ENCODE measurements at places on chromosomes 7 and 10.

DNA sequence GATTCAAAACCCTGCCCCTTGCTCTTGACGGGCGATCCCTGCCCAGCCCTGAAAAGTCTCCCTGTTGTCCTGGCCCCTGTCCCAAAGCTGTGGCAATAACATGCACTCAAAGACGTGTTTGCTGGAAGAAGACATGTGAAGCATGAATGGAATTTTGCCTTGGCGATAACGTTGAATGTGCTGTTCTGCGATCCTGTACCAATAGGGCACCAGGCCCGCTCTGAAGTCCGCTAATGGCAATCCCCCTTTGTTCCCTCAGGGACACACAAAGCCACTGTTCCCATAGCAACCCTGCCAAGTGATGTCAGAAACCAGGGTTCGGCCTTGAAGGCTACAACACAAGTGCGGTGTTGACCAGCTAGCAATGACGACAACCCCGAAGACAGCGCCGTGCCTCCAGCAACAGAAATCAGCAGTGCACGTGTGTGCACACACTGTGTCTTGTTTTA lies 284.6 kb downstream of the KLF6 start:
- DNase-seq: peak; percentile 96

- no peak for DNase-seq
Observed at GRCh38 chr10:6365384-6365783, 162.7 kb downstream of the PFKFB3 start.

GRCh38 chr10:44389150-44389549 lies 4.3 kb upstream of the CXCL12 start:
- peak; percentile 77 for DNase-seq

- DNase-seq: no peak
Observed at GRCh38 chr10:105413997-105414396, 772.9 kb downstream of the SORCS3 start.

DNA sequence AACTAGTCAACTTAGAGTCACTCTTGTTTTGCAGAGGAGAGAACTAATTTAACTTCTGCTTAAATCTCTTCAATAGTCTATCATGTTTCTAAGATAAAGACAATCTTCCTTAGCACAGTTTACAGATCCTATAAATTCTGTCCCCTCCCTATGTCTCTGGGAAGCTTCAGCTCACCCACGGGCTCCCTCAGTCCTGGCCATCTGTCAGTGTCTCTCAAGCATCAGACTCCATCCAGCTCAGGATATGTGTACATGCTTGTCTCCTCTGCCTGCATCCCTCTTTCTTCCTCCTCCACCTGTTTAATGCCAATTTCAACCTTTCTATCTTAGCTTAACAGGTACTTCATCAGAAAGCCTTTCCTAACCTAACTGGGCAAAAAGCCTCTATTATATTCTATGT lies 177.1 kb upstream of the PTER start:
- DNase-seq: no peak

DNA sequence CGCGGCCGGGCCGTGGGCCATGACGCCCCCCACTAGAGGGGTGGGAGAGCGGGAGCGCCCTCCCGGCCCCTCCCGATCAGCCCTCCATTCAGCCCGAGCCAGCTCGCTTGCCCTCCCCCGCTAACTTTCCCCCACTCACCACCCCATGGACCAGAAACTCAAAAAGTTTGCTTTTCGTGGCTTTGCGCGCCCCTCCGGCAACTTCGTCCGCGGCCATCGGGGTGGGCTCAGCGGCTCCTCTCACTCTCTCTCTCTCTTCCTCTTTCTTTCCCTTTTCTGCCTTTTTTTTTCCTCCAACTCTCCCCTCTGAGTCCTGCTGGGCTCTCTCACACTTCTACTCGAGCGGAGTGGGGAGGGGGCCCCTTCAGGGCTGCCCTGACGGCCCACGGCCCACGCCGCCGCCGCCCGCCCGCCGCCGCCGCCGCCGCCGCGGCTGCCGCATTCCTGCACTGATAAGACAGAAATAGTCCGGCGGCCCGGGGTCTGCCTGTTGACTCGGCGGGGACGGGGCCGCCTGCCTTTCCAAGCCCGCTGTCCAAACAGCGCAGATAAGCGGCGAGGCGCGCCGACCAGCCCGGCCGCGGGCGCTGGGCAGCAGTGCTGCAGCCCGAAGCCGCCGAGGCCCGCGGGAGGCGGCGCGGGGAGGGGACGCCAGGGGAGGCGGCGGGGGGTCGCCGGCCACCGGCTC lies at the start of gene SMARCD3:
SMARCD3 (minus strand) TSS at position 349 of the 688 bp plus-strand sequence; CDS start at position 217, 132 bp downstream.
- DNase-seq: peak; percentile 86

DNA sequence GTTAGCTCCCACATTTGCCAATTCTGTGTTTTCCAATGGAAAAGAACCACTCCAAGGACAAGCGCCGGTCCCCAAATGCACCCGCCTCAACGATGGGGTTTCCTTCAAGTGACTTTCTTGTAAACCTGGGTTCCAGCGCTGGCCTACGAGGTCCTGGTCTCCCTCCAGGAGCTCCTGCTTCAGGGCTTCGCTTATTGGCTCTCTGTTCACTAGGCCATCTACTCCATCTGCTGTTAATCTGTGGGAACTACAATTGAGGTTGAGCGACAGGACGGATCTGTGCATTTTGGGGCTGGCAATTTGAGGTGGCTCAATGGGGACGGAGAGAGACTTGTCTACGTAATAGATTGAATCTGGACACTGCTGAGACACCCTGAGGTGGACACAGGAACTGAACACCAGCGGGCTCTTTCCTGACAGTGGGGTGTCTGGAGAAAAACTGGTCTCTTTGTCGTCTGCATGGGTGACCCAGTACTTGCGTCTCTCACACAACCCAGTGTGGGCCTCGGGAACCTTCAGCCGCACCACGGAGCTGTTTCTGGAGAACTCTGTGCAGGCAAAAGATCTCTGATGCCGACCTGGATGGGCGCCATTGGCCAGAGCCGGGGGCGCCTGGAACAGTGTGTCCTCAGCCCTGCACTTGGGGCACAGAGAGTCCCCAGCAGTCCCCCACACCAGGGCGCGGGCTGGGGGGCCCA lies 115.9 kb upstream of the ADAM12 start:
- no peak for DNase-seq

DNA sequence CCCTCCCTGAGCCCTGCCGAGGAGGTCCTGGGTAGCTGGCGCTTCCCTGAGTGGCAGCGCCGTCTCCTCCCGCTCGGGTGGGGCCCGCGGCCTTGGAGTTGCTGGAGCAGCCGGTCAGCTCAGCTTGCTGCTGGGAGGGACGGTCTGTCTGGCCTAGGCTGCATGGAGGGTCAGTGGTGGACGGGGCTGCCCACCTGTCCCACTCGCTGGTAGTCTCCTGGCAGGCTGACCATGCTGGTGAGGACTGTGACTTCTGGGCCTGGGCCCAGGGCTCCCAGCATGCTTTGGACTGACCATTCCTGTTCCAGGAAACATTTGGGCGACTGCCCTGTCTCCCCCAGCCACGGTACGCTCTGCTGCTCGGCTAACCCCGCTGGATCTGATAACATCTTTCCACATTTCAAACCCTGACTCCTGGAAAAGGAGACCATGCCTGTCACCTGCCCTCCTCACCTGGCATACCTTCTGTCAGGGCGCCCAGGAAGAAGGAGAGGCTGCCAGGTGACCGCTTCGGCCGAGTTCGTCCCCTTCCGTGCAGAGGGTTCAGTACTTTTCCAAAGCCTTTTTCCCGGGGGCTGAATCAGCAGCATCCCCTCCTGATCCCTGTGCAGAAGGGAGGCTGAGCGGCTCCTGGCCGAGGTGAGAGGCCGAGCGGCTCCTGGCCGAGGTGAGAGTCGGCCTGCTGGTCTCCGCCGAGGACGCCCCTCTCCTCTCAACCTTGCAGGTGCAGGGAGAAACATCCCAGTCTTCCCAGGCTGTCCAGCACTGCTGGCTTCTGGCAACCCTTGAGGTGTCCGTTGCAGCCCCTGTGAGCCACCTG lies 43.4 kb downstream of the FAM20C start:
- no peak for DNase-seq

GRCh38 chr10:97518301-97519043 lies 19.7 kb downstream of the UBTD1 start:
- no peak for DNase-seq

All from coronary artery (tissue), 2 donors.